Activated CD8-positive, alpha-beta memory T cell treated with anti-CD3 and anti-CD28 coated beads for 4 hours (primary cell): ENCODE measurements at places on chromosomes 13 and 19.

- DNase-seq: no peak
Measured at GRCh38 chr19:49224879-49225278, 67.3 kb downstream of the TRPM4 start.

DNA sequence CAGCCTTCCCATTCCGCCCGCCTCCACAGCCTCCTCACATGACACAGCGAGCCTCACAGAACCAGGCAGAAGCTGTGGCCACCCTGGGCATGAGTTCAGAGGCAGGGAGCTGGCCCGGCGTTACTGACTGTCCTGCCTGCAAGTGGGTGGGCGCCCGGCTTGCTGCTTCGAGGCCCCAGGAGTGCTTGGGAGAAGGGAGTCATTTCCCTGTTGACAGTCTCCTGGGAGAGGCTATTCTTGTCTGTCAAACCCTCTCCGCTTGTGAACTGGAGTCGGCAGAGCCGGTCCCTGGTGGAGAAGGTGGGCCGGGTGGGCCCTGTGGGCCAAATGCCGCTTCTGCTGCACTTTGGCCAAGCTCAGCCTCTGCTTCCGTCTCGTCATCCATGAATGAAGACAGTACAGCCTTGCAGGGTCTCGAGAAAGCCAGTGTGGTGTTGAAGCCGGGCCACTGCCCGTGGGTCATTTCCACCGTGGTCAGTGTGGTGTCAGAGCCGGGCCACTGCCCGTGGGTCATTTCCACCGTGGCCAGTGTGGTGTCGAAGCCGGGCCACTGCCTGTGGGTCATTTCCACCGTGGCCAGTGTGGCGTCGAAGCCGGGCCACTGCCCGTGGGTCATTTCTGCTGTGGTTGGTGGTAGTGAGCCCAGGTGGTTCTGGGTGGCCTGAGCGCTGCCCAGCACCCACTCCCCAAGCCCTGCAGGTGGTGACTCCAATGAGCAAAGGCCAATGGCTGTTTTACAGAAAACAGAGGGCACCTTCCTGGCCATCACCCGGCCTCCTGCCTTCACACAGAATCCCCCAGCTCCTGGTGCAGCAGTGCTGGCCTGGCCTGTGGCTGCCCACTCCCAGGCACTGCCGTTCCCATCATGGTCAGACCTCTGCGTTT, 13.5 kb upstream of the F7 start:
- DNase-seq: no peak

GRCh38 chr19:54141356-54141755, 3.8 kb downstream of the CNOT3 start:
- no peak for DNase-seq

- DNase-seq: no peak
Measured at GRCh38 chr13:31908696-31909411, 122.7 kb upstream of the FRY start.

- no peak for DNase-seq
Measured at GRCh38 chr13:40631605-40632004, 34.8 kb downstream of the FOXO1 start.

DNA sequence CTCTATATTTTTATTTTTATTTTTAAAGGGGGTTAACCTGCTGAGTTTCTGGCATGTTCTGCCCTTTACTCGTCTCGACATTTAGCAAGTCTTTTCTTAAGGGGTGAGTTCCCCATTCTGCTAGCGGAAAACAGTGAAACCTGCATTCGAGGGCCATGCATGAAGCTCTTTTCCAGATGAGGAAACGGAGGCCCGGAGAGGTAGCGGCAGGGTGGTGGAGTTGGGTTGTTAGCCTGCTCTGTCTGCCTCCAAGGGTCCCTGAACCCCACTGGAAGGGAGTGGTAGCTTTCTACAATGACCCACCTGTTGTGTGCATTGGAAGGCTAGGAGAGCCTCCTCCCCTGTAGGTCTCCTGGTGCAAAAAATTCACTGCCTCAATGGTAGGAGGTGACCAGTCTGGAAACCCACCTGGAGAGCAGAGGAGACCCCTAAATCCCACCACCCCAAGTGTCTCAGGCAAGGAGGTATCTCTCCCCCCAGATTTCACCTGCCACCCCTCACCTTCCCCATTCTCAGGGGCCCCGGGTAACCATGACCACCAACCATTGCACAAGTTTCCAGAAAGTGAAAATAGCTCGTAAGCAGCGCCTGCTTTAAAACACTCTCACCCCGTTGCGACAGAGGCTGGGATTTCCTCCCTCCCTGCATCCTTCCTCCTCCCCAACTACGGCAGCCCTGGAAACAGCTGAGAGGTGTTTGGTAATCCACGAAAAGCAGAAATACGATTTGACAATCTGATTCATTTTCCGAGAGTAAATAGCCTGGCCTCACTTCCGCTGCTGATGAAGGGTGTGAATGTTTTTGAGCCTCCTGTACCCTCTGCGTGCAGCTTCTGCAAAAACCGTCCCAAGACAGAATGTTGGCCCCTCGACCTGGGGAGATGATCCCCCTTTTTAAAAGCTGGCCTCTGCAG, 3.5 kb downstream of the KLF2 start:
- no peak for DNase-seq

DNA sequence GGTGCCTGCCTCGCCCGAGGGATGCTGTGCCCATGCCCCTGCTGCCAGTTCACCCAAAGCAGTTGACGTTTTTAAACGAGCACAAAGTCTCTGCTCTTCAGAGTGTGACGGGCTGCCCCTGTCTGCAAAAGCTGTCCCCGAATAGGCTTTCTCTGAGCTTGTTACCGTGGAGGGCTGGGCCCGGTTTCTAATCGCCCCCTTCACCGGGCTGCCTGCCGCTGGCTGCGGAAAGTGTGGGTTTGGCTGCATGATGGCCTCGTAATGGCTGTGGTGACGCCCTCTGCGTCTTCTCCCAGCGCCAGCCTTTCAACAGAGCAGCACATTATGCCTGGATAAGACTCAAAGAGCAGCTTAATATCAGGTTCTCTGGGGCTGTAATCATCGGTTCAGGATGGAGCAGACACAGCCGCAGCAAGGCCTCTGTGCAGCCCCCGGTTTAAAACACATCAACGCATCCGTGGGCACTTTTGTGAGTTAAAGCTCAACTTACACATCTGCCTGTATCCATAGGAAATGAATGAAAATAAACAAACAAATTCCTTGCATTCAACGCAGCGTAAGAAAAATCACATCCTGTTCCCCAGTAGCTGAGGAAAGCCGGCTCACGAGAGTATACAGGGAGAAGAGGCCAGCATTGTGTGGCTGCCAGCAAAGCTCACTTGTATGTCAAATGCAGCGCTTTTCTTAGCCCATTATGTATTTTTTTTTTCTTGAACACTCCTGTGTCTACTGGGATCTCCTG, 166.4 kb upstream of the SOX1 start:
- DNase-seq: no peak

GRCh38 chr19:35229601-35230000, 1.1 kb upstream of the FAM187B start:
- DNase-seq: no peak

DNA sequence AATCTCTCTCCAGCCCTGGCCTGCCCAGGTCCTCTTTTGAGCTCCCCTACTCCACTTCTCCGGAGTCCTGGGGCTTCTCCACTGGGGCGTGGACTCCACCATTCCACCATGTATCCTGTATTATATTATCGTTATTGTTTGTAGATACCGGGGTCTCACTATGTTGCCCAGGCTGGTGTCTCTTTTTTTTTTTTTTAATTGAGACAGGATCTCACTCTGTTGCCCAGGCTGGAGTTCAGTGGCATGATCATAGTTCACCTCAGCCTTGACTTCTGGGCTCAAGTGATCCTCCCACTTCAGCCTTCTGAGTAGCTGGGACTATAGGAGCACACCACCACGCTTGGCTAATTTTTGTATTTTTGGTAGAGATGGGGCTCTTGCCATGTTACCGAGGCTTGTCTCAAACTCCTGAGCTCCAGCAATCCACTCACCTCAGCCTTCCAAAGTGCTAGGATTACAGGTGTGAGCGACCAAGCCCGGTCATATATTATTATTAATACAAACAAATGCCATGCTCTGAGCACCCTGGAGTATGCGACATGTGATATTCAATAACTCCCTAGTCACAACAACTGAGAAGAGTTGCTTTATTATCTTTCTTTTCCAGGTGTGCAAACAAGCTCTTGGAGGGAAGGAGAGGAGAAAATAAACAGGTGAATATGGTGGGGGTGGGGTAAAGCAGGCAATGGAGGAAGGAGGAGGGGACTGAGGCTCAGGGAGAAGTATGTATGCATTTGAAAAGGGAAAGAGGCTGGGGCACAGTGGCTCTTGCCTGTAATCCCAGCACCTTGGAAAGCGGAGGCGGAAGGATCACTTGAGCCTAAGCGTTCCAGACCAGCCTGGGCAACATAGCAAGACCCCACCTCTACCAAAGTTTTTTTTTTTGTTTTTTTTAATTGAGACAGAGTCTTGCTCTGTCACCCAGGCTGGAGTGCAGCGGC, 2.8 kb upstream of the CERS4 start:
- DNase-seq: no peak

- no peak for DNase-seq
Measured at GRCh38 chr13:32024750-32025149, 6.8 kb upstream of the FRY start.

DNA sequence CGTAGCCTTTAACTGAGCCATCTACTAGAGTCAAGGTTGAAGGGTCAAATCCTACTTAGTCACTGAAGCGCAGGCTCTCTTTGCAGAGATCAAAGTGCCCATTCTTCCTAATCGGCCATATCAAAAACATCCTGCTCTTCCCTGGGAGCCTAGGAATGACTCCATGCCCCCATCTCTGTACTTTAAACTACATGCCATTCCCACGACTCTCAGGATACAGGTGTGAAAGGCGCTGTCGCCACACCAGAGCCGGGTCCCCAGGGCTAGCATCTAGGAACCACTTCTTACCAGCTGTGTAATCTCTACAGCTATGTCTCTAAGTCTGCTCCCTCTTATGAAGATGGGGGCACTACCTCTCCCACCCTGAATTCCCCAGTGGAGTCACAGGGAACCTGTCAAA, 22.3 kb downstream of the IRS2 start:
- DNase-seq: no peak

DNA sequence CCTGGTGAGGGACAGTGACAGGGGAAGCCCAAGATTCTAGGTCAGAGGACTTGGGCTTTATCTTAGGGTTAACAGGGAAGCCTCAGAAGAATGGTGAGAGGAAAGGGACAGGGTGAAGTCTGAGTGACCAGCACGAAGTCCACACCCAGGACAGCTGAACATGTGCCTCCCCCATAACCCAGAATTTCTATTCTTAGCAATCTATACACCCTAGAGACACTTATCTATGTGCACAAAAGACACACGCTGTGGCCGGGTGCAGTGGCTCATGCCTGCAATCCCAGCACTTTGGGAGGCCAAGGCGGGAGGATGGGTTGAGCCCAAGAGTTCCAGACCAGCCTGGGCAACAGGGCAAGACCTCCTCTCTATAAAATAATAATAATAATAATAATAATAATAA, 11.1 kb upstream of the OLFM2 start:
- DNase-seq: no peak

- DNase-seq: no peak
Measured at GRCh38 chr19:55437410-55437809, 5.7 kb downstream of the SHISA7 start.

DNA sequence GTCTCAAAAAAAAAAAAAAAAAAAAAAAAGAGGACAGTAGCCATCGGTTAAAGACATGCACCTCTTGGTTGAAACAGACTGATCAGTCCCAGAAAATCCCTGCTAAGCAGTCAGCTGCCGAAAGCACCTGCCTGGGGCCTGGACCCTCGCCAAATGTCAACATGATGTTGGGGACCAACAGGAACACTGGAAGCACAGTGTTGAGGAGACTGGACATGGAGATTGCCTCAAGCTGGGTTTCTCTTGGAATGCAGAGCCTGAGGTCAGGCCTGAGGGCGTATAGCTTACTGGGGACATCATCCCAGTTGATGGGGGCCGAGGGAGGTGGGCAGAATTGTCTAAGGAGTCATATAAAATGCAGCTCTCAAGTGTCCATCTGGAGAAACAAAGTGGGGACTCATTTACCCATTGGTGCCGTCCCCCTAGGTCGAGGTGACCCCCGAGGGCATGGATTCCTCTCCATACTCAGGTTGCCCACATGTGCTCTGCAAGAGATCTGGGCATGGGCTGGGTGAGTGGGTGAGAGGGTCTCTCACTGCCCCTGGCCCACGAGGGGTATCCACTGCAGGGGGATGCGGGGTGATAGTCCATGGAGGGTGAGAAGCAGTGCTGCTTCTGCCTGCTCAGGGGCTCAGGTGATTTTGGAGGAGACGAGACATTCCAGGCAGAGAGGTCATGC, 164.5 kb downstream of the URI1 start:
- no peak for DNase-seq

- no peak for DNase-seq
Measured at GRCh38 chr19:48497728-48498594, 13.7 kb downstream of the LMTK3 start.

DNA sequence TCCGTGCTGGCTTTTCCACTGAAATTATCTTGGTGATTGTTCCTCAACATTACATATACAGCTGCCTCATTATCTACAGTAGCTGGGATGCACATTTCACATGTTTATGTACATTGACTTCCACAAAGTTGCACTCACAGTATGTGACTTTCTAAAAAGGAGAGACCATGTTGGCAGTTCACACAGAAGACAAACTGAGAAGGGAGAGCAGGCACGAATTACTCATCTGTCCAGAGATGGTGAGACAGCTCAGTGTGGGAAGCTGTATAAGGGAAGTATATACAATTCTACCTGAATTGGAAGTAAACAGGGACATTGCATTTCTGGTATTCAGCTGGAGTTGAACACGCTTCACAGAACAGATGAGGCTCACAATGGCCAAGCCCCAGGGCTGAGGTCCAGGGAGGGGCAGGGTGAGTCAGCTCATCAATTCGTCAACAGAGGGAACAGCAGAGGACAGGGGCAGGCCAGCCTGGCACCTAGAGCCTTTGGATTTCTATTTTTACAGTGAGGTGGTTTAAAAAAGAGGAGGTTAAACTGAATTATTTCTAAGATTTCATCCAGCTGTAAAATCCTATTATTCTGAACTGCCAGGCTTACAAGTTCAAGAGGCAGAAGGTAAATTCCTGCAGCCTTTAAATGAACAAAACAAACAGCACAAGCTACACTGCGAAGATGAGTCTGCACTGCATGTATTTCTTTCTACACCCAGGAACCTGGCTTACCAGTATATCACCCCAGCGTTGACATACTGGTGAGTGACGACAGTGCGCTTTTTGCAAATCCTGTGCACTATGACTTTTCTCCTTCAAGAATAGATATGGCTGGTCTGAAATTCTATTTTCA, 9.8 kb downstream of the PARP4 start:
- DNase-seq: no peak

DNA sequence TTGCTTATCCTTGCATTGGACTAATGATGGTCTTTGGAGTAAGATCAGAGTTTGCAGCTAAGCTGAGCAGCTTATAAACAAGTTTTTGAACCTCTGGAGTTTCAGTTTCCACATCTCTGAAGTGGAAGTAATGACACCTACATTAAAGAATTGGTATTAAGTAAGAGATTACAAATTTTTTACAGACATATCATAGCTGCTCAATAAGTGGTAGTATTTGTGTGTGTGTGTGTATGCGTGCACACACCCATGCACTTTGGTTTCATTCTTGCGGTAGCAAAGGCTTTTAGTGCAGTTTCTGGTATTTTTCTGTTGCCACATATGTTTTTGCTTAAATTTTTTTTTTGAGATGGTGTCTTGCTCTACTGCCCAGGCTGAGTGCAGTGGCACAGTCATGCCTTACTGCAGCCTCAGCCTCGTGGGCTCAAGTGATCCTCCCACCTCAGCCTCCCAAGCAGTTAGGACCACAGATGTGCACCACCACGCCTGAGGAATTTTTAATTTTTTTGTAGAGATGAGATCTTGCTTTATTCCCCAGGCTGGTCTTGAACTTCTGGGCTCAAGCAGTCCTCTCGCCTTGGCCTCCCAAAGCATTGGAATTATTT, 4.5 kb downstream of the NAA16 start:
- no peak for DNase-seq
